GM20000 (cell line): ENCODE measurements at places on chromosomes 11 and 22.
A peak's percentile ranks its signal among the peaks of the same experiment; 100 is the strongest.

DNA sequence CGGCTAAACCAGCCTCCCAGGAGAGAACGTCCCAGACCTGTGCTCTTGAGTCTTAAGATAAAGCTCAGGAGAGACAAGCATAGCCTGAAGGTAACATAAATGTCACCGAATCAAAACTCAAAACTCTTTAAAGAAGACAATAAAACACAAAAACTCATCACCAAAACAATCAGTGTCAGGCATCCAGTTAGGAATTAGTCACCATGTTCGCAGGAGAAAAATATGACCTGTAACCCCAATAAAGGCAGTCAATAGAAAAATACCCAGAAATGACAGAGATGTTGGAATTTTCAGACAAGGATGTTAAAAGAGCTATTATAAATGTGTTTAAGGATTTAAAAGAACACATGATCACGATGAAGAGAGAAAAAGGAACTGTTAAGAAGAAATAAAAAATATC is 352.4 kb downstream of the BRD1 start:
- DNase-seq: no peak

DNA sequence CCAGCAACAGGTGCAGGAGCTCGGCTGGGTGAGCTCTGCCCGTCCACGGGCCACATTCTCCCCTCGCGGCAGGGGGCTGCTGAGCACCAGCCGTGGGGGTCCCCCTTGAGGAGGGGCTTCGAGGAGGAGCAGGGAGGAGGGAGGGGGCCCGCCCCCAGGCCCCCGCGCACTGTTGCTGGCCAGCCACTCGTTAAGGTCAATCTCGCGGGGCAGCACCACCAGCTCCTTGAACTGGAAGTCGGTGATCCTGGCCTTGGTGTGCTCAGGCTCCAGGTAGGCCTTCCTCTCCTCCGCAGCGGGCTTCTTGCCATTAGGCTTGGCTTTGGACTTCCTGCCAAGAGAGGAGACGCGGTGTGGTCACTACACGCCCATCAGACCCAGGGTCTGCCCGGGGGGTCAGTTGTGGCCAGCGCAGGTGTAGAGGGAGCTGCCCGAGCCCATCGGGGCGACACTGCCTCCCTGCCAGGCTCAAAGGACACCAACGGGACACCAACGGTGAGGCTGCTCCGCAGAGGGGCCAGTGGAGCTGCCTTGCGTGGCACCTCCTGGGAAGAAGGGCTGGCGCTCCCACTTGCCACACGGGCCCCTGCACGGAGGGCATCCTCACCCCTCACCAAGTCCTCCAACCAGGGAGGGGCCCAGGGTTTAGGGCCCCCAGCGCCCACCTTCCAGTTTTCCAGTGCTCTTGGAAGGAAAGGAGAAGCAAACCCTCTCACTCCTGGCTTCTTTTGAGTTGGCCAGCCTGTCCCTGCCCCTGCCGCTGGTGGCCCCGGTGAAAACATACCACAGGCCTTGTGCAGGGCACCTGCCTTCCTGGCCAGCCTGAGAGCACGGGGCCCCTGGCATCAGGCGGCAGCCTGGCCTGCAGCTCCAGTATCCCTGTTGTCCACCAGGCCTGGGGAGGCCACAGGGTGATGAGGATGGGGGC is 5.8 kb downstream of the MOB2 start:
- no peak for DNase-seq

DNA sequence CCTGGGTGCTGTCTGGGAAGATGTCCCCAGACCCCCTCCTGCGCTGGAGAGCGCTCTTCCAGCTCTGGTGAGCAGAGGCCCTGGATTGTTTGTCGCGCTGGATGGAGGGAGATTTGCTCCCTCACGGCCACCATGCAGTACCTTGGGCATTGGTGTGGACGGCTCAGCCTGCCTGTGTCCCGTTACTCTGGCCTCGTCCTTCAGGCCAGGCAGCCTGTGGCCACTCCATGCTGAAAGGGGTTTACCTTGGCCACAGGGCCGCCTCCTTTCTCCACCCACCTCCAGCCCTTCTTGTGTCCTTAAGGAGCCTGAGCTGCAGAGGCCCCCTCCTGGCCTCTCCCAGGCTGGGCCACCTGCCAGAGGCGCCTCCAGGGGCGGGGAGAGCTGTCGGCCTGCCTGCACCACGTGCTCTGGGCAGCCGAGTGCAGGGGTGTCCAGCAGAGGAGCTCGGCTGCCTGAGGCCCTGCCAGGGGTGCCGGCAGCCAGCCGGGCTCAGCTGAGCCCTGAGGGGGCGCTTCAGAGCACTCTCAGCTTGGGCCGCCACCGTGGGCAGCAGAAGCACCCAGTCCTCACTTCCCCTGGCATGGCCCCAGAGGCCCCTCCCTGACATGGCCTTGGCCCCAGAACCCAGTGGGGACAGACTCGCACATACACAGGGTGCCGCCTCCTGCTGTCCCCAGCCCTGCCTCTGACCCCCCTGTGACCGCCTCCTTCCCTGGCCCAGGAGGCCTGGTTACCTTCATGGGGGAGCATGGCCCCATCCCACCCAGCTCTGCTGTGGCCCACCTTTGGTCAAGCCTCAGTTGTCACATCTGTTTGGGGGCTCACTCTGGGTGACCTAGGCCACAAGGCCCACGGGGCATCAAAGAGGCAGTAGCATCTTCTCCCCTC is 3.4 kb downstream of the CCND1 start:
- no peak for DNase-seq

DNA sequence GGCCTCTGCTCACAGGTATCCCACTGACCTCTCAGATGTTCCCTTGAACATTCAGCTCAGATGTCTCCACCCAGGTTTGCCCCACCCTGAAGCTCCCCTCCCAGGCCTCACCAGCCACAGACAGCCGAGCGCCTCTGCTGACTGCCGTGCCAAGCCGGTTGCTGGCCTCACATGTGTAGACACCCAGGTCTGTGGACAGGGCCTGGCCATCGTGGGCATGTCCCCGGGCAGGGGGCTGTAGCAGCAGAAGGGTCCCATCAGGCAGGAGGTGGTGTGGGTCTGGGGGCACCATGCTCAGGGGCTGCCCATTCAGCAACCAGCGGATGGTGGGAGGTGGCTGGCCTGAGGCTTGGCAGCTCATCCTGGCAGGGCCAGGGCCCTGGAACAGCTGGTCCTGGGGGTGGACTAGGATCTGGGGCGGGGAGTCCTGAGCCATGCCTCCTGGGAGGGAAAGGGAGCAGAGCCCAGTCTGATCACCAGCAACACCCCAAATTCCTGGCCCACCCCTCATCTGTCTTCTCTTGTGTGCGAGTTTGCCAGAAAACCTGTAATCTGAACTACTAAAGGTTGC is 759 bp downstream of the ROBO4 start:
- DNase-seq: no peak

- DNase-seq: no peak
Measured at GRCh38 chr11:77800449-77800848, 20.1 kb downstream of the RSF1 start.

GRCh38 chr11:45021692-45022141 is 71.0 kb upstream of the TP53I11 start:
- no peak for DNase-seq

- DNase-seq: no peak
Measured at GRCh38 chr11:13301522-13301921, 23.9 kb downstream of the BMAL1 start.

DNA sequence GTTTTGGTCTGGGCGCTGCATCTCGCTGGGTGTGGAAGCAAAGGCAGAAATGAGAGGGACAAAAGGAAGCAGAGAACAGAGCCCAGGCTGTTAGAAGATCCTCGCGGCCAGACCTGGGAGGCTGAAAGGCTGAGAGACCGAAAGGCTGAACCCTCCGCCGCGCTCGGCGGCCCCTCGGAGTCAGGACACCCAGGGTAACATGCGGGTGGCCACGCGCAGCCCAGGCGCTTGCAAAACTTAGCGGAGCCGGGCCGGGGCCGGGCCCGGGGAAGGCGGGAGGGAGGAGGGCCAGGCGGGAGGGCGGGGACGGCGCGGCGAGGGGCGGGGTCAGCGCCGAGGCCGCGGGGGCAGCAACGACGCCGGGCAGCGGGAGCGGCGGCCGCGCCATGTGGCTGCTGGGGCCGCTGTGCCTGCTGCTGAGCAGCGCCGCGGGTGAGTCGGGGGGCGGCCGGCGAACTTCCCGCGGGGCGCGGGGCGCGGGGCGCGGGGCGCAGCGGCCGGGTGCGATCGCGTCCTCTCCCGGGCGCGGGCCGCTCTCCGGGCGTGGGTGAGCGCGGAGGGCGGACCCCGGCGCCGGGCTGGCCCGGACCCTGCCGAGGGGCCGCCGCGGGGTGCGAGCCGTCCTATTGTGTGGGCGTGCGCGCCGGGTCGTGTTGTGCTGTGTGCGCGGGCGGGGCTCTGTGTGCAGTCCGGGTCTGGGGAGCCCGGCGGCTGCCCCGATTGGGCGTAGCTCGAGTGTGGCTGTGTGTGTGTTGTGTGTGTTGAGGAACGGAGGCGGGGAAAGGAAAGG is at the start of gene LDLRAD3:
Gene LDLRAD3, plus strand, starts transcription at position 350 of the 790 bp plus-strand sequence. Its CDS starts 37 bp downstream, at position 387.
- DNase-seq: peak; percentile 90

- DNase-seq: no peak
Measured at GRCh38 chr11:128465946-128466705, 121.2 kb downstream of the ETS1 start.

GRCh38 chr11:64804346-64805210 is 1.6 kb upstream of the MAP4K2 start:
- DNase-seq: no peak

GRCh38 chr22:37054600-37055365 is 3.2 kb downstream of the KCTD17 start:
- DNase-seq: no peak

- DNase-seq: peak; percentile 67
Measured at GRCh38 chr11:123261345-123262106, 66.5 kb upstream of the CLMP start.

DNA sequence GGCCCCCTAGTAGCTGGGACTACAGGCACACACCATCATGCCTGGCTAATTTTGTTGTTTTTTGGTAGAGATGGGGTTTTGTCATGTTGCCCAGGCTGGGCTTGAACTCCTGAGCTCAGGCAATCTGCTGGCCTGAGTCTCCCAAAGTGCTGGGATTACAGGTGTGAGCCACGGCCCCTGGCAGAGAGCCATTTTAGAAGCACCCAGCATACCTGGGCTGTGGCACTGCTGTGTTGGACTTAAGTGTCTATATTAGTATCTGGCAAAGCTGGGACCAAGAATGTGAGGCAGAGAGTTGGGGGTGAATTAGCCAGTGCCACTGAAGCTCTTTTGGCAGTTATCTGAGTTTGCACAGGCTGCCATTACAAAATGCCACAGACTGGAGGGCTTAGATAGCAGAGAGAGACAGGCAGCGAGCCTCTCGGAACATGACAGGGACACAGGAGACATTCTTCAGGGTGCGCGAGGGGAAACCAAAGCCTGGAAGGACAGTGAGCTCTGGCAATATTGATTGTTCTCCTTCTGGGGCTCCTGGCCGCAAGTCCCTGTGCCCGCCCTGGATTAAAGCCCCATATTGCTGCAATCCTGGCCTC is 87.7 kb upstream of the ALX4 start:
- DNase-seq: no peak

DNA sequence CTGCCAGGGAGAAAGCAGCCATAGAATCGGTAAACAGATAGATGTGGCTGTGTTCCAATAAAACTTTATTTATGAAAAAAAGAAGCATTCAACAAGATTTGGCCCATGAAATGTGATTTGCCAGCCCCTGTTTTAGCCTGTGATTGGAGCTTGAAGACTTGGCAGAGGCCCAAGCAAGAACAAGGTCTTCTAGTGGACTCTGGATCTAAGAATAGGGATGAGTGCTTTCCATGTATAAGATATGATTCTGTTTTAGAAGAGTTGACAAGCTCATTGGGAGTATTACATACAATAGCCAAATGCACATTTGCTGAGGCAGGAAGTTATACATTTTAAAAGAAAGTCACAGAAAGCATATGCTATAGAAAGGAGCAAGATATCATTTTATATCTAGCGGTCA is 175.6 kb upstream of the LUZP2 start:
- no peak for DNase-seq

- no peak for DNase-seq
Measured at GRCh38 chr11:76131142-76131541, 75.2 kb downstream of the WNT11 start.

GRCh38 chr11:88281317-88281712 is 56.2 kb downstream of the CTSC start:
- DNase-seq: no peak

GRCh38 chr11:17209939-17210245 is 2.1 kb upstream of the PIK3C2A start:
- no peak for DNase-seq

DNA sequence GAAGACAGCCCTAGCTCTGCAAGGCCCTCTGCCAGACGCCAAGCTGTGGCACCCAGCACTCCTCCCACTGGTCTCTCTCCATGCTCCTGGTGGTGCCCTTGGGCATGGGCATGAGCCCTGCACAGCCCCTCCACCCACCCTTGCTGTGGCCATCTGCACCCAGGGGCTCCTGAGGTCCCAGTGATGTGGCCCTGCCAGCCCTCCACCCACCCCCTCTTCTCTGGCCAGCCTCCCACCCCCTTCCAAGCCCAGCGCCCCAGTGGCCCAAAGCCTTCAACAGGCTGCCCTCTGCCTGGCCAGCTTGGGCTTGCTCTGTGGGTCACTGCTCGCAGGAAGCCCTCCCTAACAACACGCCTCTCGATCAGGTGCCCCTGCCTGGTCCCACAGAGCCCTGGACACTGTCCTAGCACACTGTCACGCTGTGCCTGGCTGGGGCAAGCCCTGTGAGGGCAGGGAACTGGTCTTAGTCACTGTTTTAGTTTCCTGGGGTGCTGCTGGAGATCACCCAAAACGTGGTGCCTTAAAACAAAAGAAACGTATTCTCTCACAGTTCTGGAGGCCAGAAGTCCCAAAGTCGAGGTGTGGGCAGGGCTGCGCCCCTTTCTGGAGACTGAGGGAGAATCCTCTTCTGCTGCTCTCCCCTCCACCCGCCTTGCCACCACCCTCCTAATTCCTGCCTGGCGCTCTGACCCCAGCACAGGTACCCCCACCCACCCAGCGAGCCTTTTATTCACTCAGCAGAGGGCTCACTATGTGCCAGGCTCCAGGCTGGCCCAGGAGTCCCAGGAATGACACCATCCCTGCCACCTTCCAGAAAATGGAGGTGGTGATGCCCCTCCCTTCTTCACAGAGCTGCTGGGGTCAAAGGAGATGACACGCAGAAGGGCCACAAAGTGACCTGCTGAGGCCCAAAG is 14.7 kb downstream of the SULT4A1 start:
- DNase-seq: no peak
